ENCODE measurements at places on chromosomes 4 and X.

GRCh38 chr4:145183023-145183422, 2.6 kb upstream of the OTUD4 start:
- no peak for DNase-seq

DNA sequence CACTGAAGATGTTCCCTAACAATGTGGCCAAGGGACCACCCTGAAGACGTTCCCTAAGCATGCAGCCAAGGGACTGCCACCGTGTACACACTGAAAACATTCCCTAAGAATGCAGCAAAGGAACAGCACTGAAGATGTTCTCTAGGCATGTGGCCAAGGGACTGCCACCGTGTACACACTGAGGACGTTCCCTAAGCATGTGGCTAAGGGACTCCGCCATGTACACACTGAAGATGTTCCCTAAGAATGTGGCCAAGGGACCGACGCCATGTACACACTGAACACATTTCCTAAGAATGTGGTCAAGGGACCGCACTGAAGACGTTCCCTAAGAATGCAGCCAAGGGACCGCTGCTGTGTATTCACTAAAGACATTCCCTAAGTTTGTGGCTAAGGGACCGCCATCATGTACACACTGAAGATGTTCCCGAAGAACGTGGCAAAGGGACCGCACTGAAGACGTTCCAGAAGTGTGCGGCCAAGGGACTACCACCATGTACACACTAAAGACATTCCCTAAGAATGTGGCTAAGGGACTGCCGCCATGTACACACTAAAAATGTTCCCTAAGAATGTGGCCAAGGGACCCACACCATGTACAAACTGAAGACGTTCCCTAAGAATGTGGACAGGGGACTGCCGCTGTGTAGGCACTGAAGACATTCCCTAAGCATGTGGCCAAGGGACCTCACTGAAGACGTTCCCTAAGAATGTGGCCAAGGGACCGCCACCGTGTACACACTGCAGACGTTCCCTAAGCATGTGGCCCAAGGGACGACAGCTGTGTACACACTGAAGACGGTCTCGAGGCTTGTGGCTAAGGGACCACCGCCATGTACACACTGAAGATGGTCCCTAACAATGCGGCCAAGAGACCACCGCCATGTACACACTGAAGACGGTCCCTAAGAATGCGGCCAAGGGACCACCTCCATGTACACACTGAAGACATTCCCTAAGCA, 54.8 kb downstream of the DHRSX start:
- no peak for DNase-seq

- DNase-seq: no peak
Observed at GRCh38 chrX:31423609-31424189, 351.9 kb upstream of the FTHL17 start.

DNA sequence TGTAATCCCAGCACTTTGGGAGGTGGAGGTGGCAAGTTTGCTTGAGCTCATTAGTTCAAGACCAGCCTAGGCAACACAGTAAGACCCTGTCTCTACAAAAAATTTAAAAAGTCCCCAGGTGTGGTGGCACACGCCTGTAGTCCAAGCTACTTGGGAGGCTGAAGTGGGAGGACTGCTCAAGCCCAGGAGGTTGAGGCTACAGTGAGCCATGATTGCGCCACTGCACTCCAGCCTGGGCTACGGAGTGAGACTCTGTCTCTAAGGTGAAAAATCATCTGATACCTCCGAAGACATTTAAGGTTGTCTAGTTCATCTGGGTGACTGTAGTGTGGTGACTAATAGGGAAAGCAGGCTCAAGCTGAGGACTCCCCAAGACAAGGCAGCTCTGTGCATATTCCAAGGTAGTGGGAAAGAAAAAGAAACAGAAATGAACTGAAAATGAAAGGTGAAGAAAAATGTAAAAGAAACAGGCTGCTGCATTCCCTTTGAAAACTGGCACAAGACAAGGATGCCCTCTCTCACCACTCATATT, 23.3 kb downstream of the FRYL start:
- DNase-seq: no peak

DNA sequence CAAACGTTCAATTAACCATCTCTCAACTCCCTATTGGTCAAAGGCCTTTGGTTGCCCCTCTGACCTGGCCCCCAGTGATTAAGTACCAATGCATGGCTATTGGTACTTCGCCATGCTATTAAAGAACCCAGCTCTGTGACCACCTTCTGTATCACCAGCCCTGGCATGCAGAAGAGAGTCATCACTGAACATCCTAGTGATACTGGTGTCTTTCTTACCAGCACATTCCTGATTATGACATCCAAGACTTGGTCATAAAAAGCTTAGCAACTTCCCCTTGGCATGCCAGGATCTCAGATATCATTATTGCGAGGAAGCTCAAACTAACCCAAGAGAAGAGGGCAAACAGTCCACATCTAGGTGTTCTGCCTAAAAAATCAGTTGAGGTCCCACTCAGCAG, 122.3 kb upstream of the OTUD4 start:
- no peak for DNase-seq

DNA sequence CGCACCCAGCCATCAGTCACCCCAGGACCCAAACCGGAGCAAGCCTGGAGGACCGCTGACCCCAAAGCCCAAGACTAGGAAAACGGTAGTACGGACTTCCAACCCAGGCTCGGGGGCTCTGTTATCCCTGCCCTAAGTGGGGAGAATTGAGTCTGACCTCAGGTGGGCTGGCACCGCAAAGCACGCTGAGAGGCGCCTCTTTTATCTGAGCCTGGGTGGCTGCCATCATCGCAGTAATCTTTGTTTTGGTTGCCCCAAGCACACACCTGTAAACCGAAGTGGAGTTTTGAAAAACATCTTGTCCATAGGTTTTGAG, 894 bp upstream of the SH3RF1 start:
- no peak for DNase-seq
